ENCODE measurements at places on chromosomes 7 and 10.
A peak's percentile ranks its signal among the peaks of the same experiment; 100 is the strongest.

GRCh38 chr10:13658871-13659685, 72.3 kb downstream of the PRPF18 start:
- DNase-seq = no peak

DNA sequence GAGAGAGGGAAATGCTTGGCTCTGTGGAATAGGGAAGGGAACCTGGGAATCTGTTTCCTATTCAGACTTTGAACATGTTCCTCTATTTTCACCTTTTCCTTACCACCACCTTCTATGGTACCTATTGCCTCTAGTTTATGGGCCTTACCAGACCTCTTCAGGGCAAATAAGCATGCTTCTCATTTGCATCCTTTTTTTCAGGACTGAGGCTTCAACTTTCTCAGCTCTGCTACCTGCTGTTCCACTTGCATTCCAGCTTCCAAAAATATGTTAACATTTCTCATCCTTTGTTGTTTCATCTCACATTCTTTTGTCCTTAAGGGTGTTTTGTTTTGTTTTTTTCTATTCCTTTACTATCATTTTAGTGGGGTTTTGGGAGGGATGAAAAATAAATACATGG, 77.9 kb upstream of the MXI1 start:
- no peak for DNase-seq

DNA sequence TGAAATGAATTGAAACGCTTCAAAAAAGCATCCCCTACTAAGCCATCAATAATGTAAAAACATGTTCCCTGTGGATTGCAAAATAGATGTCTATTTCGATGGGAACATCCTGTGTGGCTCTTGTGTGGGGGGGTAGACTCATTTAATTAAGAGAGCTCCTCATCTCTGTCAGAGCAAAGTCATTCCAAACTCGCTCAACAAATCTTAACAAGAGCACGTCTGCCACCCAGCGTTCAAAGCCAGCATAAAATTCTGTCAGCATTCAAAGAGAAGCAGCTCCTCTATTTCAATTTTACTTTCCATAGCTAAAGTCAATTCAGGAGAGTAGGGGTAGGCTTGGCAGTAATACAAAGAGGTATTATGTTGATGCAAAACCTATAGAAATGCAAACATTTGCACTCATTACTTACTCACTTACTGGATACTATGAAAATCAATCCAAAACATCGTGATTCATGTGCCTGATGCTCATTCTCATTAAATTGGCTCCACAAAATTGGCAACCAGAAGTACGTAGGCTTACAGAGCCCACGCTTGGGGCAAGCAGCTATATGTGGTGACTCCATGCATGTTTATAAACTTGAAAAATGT, 114.9 kb downstream of the IPMK start:
- peak; percentile 79 for DNase-seq

DNA sequence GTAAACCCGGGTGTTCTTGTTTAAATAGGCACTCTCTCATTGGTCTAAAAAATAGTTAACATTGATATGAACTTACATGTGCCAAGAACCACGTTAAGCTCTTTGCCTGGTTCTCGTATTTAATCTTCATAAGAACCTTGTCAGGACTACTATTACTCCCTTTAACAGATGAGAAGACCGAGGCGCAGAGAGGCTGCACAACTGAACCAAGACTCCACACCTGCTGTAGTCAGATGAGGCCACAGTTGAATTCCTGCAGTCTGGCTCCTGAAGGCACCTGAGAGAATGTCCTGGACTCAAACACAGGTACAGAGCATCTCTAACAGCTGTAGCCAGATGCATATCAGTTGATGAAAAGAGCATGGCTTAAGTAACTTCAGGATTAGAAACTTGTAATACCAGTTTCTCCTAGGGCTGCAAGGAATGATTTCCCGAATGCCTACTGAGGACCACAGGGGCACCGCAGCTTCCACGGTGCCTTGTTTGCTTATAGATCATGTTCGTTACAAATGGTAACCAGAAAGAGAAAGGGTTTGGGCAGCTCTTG, 9.5 kb downstream of the DDC start:
- DNase-seq = peak; percentile 85

DNA sequence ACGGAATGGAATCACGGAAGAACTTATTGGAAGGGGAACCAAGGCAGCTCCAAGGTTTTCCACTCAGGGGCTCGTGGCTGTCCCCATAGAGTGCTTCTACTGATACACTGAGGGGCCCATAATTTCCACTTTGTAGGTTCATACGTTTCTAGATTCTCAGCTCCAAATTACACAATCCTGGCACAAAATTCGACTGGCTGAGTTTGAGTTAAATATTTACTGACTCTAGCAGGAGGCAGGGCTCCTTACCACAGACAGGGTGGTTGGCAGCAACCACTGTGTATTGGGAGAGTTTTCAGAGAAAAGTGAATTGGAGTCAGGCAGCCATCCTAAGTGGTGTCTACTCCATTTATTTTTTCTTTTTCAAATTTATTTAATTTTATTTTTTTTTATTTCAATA, 55.4 kb upstream of the SEC61G start:
- no peak for DNase-seq

DNA sequence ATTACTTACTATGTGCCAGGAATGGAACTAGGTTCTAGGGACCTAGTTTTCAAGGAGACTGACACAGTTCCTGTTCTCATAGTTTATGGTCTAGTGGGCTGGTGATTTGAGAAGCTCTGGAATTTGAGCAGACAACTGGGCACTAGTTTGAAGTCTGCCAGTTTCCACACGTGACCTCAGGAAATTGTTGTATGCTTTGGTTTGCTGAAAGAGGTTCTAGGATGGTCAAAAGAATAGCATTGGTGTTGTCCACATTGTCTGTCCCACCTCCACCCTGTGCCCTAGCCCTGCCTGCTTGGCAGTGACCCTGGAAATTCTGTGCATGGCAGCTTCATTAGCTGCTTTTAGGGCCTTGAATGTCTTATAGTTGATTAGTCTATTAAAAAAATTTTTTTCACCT, 28.7 kb downstream of the GBF1 start:
- no peak for DNase-seq

DNA sequence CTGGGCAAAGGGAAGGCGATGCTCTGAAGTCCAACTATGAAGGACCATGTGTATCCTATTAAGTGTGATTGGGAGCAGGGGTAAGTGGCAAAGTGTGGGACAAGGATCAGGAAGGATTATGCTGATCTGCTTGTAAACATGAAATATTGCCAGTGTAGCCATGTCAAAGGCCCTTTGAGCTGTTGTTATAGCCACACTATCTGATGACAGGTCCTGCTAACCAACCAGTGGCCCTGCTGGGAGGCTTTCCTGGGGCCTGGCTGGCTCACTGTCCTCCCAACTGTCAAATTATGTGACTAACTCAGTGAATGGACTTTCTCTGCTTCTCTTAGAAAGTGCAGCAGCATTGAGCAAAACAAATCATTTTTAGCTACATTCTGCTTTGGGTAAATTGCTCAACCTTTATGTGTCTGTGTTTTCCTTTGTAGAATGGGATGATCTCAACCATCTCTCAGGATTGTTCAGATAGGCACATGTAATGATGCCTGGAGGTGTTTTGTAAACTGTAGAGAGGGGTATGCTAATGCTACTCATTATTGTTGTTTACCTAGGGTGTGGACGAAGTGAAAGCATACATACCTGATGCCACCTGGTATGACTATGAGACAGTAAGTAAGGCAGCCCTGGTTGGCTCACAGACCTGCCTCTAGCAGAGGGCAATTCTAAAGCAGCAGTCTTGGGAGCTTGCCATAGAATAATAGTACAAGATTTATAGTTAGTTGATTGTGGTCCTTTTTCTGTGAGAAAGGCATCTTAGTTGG, 47.4 kb downstream of the MGAM2 start:
- DNase-seq = no peak

DNA sequence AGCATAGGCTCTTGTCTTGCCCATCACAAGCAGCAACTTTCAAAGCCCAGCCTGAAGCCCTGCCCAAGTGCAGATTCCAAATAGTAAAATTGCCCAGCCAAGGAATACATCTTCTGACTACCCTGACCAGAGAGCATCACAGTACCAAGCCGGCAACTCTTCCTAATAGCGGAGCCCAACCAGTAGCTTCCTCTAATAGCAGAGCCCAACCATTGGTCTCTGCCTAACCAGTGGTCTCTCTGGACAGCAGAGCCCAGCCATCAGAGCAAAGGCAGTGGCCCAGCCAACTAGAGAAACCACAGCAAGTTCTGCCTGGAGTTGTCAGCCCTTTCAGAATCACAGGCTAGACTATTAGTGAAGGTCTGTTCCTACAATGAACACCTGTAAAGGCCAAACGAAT, 285.6 kb downstream of the HGF start:
- peak; percentile 9 for DNase-seq

- DNase-seq = no peak
Observed at GRCh38 chr10:123516291-123516690, 149.9 kb upstream of the GPR26 start.

DNA sequence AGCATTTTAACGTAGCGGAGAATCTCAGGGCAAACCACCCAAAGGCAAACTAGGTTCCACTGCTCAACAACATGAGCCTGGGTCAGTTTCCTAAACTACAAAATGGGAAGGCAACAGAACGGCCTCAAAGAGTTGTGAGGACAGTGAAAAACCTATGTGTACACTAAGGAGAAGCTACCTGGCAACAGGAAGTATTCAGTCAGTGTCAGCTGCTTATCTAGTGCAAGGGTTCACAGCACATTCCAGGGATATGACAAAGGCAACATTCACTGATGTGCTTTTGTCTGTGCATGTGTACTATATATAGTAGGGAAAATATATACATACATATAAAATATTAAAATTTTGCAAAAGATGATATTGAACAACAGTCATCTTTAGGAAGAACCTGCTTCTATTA, 17.2 kb downstream of the NUDCD3 start:
- DNase-seq = peak; percentile 75

DNA sequence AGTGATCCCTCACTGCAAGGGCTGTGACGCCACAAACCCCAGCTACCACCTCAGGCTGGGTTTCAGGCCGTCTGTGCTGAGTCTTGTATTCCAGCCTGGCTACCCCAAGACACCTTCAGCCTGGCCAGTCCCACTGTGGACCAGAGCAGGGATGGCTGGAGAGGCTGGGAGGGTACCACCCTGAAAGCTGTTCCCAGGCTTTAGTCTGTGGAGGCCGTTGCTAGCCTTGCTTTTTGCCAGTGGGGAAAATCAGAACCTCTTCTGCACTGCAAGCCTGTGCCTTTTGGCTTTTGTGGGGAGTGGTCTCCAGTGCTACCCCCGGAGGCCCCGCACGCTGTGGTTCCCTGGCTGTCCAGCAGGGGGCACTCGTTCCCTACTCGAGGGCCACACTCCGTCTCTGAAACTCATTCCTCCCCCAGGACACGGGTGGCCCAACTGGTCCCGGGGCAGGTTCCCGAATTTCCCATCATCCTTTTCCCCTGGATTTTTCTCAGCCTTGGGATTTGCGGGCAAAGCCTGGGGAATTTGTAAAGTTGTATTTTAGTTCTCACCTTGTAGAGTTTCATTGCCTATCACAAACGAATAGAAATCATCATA, 128.4 kb upstream of the BTBD16 start:
- no peak for DNase-seq

- DNase-seq = no peak
Observed at GRCh38 chr10:24457661-24458318, 248.9 kb downstream of the KIAA1217 start.

DNA sequence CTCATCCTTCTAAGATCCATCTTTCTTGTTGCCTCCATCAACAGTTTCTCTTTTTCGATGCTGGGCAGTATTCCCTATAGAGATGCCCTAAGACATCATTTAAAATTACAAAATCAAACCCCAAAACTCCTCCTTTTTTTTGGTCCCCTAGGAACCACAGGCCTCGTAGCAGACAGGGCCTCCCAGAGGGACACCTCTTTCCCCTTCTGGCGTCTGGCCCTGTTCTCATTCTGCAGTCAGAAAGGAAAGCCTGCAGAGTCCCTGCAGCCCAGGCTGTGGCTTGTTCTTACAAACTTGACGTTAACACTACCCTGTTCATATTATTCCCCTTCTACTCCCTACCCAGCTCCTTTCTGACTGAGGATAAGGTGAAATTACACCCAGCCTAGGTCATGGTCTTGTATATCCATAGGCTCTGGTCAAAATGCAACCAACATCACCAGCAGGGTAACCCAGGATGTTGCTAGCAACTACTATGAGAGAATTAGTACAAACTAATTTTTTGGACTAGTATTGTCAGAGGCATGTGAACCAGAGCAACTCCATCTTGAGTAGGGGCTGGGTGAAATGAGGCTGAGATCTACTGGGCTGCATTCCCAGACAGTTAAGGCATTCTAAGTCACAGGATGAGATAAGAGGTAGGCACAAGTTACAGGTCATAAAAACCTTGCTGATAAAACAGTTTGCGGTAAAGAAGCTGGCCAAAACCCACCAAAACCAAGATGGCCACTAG, 3.5 kb upstream of the EPHA1 start:
- DNase-seq = no peak

DNA sequence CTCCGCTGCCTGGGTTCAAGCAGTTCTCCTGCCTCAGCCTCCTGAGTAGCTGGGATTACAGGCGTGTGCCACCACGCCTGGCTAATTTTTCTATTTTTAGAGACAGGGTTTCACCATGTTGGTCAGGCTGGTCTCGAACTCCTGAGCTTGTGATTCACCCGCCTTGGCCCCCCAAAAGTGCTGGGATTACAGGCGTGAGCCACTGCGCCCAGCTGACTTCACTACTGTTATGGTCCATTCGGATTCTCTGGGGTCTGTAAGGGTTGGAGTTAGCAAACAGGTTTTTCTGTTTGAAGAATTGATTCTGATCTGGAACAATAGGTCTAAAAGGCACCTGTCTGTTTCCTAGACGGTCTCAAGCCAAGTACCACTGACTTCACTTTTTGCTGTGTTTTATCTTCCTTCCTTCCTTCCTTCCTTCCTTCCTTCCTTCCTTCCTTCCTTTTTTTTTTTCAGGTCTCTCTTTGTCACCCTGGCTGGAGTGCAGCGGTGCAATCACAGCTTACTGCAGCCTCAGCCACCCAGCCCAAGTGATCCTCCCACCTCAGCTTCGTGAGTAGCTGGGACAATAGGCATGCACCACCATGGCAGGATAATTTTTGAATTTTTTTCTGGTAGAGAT, 192.2 kb downstream of the CAMK1D start:
- no peak for DNase-seq

GRCh38 chr7:149696280-149696679, 77.1 kb downstream of the ZNF467 start:
- no peak for DNase-seq

DNA sequence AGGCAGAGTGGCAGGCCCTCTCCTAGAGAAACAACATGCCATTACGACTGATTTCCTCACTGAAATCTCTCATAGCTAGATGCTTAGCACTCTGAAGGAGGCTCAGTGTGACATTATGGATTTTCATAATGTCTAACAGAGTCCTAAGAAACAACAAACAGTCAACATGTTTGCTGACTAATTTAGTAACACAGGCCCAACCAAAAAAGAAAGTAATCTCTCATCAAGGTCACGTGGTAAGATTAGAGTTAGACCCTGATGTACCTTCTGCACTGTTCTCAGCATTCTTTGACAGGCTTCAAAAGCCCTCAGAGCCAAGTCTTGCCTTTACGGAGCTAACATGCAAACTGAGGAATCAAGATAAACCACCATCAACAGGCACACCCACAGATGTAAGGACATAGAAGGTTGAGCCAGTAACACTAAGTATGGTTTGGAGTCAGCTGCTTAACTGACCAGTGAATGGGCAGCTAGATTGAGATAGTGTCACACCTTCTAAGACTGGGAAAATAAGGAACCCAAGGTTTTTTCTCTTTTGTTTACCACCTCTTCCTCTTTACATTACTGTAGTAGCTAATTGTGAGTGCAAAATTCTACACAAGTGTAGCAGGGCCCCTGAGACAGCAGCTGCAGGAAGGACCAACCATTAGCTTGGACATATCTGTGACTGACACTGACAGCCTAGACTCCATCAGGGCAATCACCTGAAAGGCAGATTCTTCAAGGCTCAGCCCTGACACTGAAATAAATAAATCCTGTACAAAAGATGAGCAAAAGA, 15.3 kb upstream of the KCNIP2 start:
- no peak for DNase-seq
